Right ventricle myocardium inferior (tissue), 1 donor: ENCODE measurements at places on chromosomes 2 and 18. TPM values are rescaled to one million over a fixed set of nuclear protein-coding genes. Genes with fewer than 3 reads are reported as not detected.

- DNase-seq = no peak
Measured at GRCh38 chr18:4721545-4721944, 266.4 kb upstream of the DLGAP1 start.

Gene TRAPPC12
- total RNA-seq = 110 TPM

DNA sequence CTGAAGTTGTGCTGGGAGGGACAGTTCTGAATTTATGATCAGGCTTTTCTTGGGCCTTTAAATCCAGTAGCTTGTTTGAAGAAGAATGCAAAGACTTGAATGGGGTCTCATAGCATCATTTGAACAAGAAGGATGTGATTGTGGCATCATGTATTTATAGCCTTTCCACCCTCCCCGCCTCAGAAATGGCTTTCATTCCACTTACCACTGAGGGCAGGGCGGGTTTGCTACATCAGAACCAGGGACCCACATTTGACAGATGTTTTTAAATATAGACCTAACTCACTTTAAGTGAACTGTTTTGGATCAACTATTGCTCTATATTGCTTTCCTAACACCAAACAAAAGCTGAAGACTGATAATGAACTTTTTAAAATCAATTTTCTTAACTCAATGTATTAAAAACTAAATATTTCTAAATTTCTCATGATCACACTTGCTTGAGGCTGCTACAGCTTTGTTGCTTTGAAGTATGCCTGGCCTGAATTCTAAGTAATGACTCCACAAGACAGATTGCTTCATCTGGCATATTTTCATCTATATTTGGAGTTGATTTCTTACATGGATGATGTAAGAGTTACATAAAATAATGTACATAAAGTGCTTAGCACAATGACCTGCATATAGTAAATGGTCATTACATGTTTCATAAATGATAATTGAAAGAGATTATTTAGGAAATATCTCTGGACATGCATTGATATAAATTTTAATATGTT is 1552.9 kb upstream of the SLC39A10 start:
- DNase-seq = no peak

- DNase-seq = no peak
Measured at GRCh38 chr2:204203704-204204103, 267.1 kb downstream of the ICOS start.

- no peak for DNase-seq
Measured at GRCh38 chr2:238761868-238762267, 86.0 kb upstream of the TWIST2 start.

DNA sequence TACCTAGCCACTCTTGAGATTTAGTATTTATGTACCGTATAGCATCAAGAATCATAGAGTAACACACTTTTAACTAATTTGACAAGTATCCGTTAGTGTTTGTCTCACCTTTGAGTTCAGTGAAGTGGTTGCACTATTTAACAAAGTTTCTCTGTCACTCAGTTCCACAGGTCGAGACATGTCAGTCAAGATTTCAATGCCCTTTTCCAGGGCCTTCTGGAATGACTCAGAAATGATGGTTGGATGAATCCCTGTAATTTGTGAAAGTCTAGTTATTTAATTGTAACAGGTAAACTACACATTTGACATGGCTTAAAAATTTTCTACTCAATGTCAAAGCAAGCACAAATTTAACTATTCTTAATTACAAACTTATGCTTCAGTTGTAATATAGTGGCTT is 9.7 kb downstream of the CCT4 start:
- DNase-seq = no peak

DNA sequence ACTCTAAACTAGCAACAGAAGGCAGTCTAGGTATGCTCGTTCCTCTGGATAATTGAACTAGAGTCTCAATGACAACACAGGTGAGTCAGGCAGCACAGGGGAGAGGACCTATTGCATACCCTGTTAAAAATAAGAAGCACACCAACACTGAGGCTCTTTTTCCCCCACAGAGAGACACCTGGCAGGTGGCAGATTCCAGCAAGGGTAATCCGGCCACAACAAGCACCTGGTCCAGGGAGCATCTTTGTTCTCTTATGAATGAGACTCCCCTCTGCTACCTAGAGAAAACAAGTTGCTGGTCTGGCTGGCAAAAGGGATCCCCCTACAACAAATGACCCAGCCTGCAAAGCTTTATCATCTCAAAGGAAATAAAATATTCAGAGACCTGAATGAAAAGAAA is 508.9 kb upstream of the POU3F3 start:
- no peak for DNase-seq

Gene TCF7L1
- 9.3 TPM for total RNA-seq

DNA sequence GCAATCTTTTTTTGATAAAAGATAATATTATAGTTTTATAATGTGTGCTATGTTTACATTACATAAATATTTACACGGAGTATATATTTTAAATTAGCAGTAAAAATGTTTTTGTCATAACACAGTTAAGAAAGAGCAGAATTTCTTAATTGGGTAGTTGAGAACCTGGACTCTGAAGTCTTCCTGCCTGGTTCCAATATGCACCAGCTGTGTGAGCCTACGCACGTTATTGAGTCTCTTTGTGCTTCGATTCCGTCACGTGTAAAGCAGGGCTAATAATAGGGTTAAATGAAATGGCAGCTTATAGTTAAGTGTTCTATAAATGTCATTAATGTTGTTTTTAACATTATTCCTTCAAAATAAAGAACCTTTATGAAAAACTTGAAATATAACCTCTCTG is 1.2 kb upstream of the CCDC88A start:
- DNase-seq = no peak

Gene SERPINB10
- total RNA-seq = not detected

- no peak for DNase-seq
Measured at GRCh38 chr2:27255660-27256059, 7.2 kb downstream of the SLC30A3 start.

Gene TEX44
- total RNA-seq = not detected

DNA sequence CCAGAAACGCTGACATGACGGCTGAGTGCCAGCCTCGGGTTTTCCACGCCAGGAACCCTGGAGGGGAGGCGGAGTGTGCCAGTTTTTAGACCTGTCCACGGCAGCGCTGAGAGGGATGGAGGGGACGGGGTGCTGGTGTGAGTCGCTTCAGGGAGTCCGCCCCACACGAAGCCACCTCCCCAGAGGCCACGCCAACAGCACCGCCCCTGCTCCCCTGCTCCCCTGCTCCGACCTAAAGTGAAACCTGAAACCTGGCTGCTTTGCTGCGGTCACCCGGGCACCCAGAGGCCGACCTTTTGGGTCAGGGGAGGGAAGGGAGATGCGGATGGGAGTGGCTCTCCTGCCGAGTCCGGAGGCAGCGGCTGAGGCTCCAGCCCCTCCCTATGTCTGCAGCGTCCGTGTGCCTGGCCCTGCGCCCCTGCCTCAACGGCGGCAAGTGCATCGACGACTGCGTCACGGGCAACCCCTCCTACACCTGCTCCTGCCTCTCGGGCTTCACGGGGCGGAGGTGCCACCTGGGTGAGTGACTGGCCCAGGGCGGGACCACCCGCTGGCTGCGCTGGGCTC is 38.1 kb downstream of the SNED1 start:
- DNase-seq = peak; percentile 77

DNA sequence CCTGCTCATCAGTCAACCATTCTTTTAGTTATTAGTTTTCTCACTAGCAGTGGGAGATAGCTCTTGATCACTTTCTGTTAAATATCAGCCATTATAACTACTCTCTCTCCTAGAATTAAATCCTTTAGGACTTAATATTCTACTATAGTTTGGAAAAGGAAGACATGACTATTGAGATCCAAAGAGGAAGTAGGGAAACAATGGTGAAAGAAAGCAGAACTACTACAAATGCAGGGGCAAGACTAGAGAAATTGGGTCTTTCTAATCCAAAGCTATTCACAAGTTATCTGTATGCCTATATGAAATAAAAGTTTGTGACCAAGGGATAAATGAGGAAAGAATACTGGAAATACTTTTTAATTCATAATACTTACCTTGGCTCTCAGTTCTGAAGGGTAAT is 65.1 kb downstream of the SRBD1 start:
- DNase-seq = no peak

- no peak for DNase-seq
Measured at GRCh38 chr18:34514238-34514637, 195.9 kb upstream of the DTNA start.

DNA sequence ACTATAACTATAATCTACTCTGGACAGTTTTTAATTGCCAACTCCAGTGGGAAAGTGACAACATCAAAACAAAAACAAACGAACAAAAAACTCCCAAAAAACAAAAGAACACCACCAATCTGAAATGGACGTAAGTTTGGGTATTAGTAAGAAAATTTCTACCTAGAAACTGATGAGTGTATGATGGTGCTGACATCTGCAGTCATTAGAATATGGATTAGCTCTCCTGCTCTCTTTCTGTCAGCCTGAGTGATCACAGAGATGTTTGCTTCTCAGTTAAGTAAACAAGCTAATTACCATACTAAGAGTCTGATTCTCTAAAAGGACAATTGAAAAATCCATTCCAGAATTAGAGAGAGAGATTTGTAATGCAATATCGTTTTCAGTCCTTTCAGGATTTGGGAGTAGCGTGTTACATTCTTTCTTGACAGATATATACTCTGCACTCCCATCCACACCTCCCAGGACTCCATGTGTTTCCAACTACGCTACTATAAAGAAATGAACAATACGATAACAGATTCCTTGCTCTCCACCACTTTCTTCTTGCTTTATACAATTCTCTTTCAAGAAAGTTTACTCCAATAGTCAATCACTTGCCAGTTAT is 1347.4 kb upstream of the PIK3C3 start:
- no peak for DNase-seq

- no peak for DNase-seq
Measured at GRCh38 chr2:19802086-19802841, 99.5 kb downstream of the TTC32 start.

Gene VWA3B
- total RNA-seq = 0.38 TPM

DNA sequence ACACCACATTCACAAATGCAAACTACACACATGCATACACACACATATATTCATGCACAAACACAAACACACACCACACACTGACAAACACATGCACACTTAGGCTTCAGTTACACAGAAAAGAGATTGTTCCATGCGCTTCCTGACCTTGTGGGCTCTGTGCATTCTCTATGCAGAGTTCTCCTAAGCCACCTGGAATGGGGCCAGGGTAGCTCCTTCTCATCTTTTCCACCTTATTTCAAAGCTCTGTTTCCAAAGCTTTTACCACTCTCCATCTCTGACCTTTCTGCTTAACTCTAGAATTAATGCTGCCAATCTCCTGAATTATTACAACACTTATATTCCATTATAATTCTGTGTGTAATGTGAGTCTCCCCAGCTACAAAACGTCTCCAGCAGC is 522.3 kb upstream of the MYT1L start:
- no peak for DNase-seq

DNA sequence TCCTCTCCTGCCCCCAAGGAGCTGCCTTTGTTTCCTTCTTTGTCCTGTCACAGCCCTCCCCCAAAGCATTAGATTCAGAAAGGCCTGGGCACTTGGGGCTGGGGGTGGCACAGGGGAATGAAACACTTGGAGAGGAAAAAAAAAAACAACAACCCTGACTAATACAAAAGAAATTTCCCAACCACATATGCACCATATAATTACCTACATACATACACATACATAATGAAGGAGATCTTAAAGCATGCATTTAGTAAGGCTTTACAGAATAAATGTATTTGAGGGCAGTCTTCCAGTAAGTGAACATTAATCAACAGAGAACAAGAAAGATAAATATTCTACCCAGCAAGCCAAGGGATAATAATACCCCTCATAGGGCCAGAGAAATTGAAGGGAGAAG is 70.0 kb upstream of the PPP1CB start:
- no peak for DNase-seq

Gene MBP
- 34.9 TPM for total RNA-seq

Gene TWIST2
- total RNA-seq = 2.6 TPM

- no peak for DNase-seq
Measured at GRCh38 chr2:257429-257828, 6.4 kb downstream of the SH3YL1 start.
